ENCODE measurements at places on chromosomes 3 and 15.
A peak's percentile ranks its signal among the peaks of the same experiment; 100 is the strongest.

DNA sequence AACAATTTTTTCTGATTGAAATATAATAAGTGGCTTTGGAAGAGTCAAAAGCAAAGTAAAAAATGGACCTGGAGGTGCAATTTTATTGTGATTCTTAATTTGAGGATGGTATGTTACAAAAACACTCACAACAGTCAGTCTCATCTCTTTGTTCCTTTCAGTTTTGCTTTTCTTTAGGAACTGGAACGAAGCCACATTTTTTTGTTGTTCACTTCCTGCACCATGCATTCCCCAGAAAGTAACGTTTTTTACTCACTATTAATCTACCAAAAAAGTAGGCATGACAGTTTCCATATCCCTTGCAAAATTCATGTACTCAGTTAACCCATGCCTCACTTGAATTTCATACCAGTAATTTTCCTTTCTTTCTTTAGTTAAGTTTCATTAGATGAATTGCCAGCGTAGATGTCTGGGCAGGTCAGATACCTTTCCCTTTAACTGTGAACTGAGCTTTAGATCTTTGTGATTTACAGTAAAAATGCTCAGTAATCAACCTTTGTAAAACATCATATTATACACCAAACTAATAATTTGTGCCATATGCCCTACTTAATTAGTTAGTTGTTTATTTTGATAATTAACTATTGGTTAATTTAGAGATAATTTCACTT is 384.3 kb downstream of the ROBO1 start:
- no peak for DNase-seq

DNA sequence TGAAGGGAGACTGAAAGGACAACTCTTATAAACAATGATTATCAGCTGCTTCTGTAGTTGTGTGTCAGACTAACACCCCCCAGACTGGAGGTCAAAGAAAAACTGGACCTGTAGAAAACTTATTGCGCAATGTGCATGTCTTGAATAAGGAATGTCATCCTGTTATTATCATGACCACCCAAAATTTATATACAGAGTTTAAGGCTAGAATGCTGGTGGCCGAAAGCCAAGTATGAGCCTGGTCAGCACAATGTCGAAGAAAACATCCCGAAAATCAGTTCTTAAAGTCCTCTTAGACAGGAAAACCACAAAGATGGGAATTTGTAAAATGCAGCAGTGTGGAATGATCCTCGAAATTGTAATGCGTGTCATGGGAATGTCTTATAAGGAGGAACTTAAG is 29.3 kb downstream of the RFTN1 start:
- DNase-seq, result peak; percentile 42

DNA sequence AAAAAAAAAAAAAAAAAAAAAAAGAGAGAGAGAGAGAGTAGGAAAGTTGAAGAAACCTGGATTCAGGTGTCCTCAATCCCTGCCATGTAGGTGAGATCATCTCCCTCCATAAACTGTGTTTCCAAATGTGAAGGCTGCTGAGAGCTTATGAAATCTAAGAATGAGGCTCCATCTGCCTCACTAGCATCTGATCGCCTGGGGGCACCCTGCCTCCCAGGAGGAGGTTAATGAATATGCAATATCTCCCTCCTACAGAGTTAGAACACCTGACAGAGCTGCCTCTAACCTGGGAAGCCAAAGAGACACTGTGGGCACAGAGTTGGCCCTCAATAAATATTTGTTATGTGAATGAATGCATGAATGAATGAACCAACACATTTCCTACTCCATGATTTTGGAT is 23.8 kb upstream of the ZNF148 start:
- no peak for DNase-seq

- no peak for DNase-seq
These were observed 58.4 kb downstream of the SYN2 start for GRCh38 chr3:12062605-12063004.

- DNase-seq, result peak; percentile 71
These were observed 90.2 kb upstream of the KLF13 start for GRCh38 chr15:31236184-31237042.

- DNase-seq, result no peak
These were observed 6.6 kb upstream of the KBTBD8 start for GRCh38 chr3:66991459-66991858.

GRCh38 chr3:46833346-46834300 is 29.6 kb downstream of the MYL3 start:
- DNase-seq, result no peak

DNA sequence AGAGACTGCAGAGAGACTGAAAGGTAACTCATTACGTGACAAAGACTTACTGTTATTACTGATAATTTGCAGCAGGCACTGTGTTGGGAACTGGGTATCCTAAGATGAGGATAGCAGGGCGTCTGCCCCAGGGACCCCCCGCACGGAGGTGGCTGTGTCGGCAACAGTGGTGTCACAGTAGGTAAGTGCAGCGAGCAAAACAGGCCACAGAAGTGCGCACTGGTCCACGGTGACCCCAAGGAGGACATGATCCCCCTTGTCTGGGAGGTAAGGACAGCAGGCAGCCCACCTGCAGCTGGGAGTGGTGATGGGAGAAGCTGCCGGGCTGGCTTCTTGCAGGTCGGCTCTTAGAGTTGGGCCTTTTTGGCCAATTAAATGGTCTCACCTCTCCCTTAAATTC is 82.9 kb downstream of the FAM43A start:
- no peak for DNase-seq

- DNase-seq, result no peak
These were observed 137.3 kb upstream of the TGFBR2 start for GRCh38 chr3:30469133-30469532.

- no peak for DNase-seq
These were observed 88.8 kb downstream of the TAMM41 start for GRCh38 chr3:11757929-11758328.

- peak; percentile 26 for DNase-seq
These were observed 267.7 kb downstream of the XXYLT1 start for GRCh38 chr3:195003006-195003892.

- no peak for DNase-seq
These were observed 484.4 kb upstream of the TPRG1 start for GRCh38 chr3:188687389-188687788.

DNA sequence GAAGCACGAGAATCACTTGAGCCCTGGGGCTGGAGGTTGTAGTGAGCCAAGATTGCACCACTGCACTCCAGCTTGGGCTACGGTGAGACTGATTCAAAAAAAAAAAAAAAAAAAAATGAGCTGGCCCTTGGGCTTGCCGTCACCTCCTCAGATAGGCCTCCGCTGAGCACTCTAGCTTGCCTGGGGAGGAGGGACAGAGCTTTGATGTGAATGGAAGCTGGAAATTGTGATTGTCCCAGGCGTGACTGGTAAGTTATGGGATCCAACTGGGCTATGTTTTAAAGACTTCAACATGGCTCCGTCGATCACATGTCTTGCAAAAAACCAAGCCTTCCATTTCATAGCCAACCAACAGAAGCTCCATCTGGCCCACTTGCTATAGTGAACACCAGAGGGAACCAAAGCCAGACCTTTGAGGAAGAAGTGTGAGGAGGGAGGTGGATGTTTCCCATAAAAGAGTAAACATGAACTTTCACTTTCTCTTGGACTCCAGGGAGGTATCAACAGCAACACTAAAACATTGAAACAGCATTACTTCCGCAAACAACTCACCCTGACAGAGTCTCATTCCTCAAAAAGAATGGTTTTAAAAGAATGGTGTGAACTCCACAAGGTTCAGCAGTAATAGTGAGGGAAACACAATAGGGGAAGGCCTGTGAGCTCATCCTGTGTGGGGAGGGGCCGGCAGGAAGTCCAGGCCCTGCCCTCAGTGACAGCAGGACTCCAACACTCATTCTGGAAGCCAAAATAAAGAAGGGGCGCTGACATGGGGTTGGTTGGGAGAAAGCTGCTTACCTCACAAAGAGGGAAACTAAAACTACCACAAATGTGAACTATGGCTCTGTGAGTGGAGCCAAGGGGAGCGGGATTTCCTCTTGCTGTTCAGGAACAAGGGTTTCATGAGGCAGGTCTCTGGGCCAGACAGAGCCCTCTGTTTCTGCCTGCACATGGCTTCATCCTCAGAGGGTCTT is 59.2 kb upstream of the IL12A start:
- peak; percentile 15 for DNase-seq

- peak; percentile 46 for DNase-seq
These were observed 39.7 kb downstream of the GLDN start for GRCh38 chr15:51380999-51381806.

DNA sequence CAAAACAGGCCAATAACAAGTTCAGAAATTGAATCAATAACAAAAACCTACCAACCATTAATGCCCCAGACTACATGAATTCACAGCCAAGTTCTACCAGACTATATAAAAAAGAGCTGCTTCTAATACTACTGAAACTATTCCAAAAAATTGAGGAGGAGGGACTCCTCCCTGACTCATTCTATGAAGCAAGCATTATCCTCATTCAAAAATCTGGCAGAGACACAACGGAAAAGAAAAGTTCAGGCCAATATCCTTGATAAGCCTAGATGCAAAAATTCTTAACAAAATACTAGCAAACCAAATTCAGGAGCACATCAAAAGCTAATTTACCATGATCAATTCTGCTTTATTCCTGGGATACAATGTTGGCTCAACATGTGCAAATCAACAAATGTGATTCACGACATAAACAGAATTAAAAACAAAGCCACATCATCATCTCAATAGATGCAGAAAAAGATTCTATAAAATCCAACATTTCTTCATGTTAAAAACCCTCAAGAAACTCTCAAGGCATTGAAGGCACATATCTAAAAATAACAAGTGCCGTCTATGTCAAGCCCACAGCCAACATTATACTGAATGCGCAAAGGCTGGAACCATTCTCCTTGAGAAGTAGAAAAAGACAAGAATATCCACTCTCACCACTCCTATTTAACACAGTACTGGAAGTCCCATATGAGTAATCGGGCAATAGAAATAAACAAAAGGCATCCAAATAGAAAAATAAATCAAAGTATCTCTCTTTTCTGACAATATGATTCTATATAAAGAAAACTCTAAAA is 573.6 kb upstream of the GRM7 start:
- DNase-seq, result no peak

- peak; percentile 47 for DNase-seq
These were observed 596.7 kb downstream of the FGF12 start for GRCh38 chr3:192130534-192131132.

DNA sequence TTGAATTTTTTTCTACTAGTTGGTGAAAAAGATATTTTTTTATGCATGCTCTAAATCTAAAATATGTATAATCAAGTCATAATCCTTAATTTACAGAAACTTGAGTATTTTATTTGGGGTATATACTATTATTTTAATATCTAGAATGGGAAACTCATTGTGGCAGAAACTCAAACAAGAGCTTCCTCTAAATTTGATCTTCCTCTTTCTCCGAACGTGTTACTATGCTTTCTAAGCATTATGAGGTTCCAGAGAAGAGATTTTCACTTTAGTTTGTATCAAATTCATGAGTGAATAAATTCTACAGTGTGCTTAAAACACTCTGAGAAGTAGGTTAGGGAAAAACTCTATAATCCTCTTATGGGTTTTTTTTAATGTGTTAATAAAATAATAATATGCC is 173.1 kb downstream of the POTEB3 start:
- DNase-seq, result no peak

- DNase-seq, result no peak
These were observed 12.0 kb upstream of the SEMA4B start for GRCh38 chr15:90188914-90189748.

GRCh38 chr3:72996121-72996472 is 514 bp upstream of the PPP4R2 start:
- peak; percentile 61 for DNase-seq

GRCh38 chr3:150511122-150511821 is 35.0 kb downstream of the SERP1 start:
- no peak for DNase-seq

DNA sequence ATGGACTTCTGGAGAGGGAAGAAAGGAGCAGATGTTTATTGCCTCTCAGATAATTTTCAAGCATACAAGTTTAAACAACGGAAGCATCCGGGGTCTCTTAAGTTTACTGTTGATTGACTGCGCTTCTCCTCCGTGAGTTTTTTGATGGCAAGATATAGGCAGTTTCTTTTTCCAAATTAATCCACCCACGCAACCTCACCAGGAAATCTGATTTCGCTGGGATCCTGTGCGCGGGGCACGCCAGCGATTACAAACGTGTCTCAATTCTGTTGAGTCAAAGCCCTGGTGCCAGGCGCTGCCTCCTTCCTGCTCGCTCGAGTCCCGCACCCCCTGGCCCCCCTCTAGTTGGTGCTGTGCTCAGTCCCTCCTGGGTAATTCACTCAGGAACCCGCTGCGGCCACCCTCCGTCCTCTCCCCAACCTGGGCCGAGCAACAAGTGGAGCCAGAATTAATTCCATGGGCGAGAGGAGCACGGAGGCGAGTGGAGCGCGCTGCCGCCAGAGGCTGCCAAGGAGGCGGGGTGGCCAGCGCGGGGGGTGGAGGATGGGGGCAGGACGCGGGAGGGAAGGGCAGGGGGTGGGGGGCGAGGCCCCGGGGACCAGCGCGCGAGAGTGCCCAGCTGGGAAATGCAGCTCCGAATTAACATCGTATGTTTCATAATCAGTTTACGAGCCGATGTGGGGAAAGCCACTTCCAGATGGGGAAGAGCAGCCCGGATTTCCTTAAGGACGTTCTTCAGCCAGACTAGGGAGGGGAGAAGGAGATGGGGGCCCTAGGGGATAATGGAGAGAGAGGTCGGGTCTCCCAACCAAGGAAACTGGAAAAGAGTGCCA is 6.0 kb downstream of the WNT5A start:
- DNase-seq, result no peak

- no peak for DNase-seq
These were observed 16.6 kb upstream of the UBP1 start for GRCh38 chr3:33456756-33457155.

DNA sequence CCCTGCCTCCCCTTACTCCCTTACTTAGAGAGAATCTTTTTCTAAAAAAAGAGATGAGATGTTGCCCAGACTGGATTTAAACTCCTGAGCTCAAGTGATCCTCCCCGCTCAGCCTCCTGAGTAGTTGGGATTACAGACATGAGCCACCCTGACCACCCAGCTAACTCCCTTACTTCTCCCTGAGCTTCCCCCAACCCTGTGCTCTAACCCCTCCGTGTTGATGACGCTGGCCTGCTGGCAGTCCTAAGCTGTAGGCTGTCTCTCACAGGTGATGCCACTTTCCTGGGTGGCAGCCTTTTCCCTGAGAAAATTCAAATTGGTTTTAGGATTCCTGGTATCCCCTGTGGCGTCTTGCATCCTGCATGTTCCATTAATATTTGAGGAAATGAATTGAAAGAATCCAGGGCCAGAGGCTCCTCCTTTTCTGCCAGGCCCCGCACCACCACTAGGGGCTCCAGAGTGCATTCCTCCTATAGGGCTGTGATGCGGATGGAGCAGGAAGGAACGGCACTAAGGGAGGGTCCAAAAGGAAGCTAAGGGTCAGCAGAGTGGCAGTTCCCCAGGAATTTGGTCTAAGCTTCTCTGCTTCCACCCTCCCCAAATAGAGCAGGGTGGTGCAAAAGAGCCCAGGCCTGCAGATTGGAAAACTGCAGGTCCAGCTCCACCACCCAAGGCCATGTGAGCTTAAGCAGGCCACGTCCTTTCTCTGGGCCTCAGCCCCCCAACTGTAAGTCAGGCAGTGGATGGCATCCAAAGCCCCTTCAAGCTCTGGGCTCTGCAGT is 101.1 kb downstream of the DAPK2 start:
- peak; percentile 83 for DNase-seq

All from transverse colon (tissue), 4 donors.